ENCODE measurements at places on chromosomes 7 and 10. TPM values are rescaled to one million over a fixed set of nuclear protein-coding genes. Genes with fewer than 3 reads are reported as not detected.

Gene TMEM225B
- 0.51 TPM for total RNA-seq

Gene RET
- total RNA-seq: 0.65 TPM

Gene BCAP29
- 40.9 TPM for total RNA-seq

Gene IFIT1B
- not detected for total RNA-seq

Gene CYP3A4
- not detected for total RNA-seq

All from mesangial cell (primary cell).